ENCODE measurements at places on chromosomes 4 and X.
A peak's percentile ranks its signal among the peaks of the same experiment; 100 is the strongest.

- no peak for DNase-seq
Measured at GRCh38 chr4:122577808-122578781, 42.8 kb downstream of the IL21 start.

DNA sequence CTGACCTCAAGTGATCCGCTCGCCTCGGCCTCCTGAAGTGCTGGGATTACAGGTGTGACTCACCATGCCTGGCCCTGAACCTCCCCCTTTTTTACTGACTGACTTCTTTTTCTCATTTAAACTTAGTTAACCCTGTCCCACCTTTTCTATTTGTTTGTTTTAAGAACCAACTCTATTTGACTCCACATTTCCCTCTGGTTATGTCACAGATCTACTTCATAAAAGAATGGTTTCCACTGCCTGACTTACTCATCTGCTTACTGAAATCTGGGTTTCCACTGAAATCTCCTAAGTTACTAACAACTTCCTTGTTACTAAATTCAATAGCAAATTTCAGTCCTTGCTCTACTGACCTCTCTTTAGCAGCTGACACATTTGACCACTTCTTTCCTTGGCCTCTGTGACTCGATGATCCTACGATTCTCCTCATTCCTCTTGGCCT is 28.0 kb upstream of the NSUN7 start:
- no peak for DNase-seq

GRCh38 chrX:124127496-124127895 is 166.0 kb downstream of the STAG2 start:
- no peak for DNase-seq

GRCh38 chr4:108488865-108489264 is 131.5 kb upstream of the RPL34 start:
- no peak for DNase-seq

GRCh38 chr4:69894721-69895120 is 34.8 kb upstream of the SULT1E1 start:
- DNase-seq, result no peak

DNA sequence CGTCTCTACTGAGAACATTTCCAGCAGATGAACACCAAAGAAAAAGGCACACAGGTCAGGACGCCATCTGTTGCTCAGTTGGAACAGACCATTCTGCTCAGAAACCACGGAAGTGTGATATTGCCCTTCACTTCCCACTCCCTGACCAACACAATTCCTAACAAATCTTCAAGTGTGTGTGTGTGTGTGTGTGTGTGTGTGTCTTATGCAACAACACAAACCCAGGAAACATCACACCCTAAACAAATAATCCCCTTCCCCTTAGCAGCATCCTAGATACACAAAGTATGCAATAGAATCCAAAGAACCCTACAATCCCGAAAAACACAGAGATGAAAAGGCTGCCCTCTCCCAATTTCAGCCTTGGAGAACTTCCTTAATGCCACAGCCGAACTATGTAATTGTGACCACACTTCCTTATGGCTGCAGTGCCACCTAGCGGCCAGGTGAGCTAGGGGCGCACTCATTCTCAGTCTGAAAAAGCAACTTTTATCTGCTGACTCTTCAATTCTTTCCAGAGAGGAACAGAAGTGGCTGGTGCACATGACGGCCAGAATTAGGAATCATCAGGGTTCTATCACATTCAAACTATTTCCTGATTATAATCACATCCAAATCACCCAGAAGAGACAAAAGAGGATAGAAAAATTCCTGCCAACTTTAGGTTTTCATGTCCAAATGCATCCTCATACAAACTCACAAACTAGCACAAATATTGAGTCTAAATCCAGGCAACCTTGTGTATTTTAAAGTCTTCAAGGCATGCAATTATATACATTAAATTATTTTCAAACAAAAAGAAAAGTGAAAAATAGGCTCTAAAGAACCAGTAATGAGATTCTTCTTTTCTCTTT is 164.9 kb downstream of the DHX15 start:
- peak; percentile 70 for DNase-seq

GRCh38 chrX:123263270-123263669 is 79.2 kb downstream of the GRIA3 start:
- DNase-seq, result no peak

DNA sequence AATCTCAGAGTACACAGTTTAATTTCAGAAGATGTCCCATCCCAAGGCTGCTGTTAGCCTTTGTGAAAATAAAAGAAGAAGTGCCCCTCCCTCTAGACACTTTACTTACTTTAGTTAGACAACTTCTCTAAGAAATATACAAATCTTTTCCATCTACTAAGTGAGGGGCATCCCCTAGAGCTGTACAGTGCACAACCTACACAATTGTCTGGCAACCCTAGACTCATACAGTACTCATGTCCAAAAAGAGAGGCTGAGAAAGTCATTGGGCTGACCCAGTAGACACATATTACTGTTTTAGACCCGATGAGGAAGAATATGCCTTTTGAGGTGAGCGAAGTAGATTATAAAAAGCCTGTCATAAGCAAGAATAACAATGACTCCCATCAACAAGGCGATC is 297.6 kb downstream of the IDS start:
- DNase-seq, result no peak

- no peak for DNase-seq
Measured at GRCh38 chrX:94256396-94256795, 582.4 kb downstream of the FAM133A start.
